Cardiac fibroblast (primary cell): ENCODE measurements at places on chromosomes 3 and 15.

DNA sequence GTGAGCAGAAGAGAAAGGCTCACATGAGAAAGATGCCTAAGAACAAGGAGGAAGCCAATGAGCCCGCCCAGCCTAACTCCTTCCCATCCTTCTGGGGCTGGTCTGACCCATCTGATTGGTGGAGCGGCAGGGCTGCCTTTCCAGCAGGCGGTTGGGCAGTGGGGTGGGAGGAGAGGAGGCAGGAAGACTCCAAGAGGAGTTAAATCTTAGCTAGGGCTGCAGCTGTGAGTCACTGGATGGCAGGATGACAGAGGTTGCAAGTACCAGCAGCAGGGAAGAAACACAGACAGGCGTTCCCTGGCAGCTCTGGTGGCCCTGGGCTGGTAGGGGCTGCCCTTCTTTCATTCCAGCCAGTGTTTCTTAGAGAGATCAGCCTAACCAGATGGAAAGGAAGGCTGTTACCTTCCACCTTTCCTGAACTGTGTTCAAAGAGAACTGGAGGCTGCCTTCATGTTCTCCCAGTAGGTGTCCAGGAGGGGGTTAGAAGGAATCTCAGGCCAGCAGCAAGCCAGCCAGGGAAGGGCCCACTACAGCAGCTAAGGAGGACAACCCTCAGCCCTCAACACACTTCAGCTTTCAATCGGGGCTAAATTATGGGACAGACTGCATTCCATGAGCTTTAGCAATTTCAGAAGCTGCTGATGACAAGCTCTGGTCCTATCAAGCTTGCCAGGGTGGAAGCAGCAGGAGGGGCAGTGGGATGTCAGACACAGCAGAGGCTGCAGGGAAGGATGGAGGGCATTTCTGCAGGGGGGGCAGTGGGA, 50.3 kb downstream of the CHSY1 start:
- peak; percentile 98 for DNase-seq

- DNase-seq = no peak
These were observed 42.5 kb upstream of the SPTSSB start for GRCh38 chr3:161413855-161414210.

GRCh38 chr3:108970561-108970960, 16.9 kb upstream of the GUCA1C start:
- DNase-seq = no peak

- no peak for DNase-seq
These were observed 14.8 kb upstream of the IL1RAP start for GRCh38 chr3:190499122-190499521.

DNA sequence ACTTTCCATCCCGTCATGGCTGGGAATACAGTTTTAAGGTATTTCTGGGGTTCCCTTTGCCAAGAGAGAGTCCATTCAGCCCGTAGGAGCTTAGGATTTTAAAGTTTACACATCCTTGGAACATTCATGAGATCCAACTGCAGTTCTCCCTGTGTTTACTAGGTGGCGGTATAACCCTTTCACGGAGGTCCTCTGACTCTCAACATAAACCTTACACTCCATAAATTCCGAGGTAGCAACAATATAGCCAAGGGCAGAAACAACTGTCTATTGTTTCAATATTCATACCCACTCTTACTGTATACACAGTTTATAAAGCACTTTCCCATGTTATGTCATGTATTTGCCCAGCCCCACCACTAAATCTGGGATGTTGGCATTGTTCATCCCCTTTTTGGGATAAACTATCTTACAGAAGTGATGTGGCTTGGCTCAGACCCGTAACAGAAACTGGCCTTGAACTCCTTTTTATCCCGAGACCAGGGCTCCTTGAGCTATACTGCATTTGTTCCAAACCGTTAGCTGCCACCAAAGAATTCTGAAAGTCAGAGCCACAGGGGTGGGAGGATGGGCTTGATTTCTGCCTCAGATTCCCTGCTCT, 69.2 kb upstream of the COL6A5 start:
- DNase-seq = peak; percentile 79

GRCh38 chr15:63231206-63231605, 41.8 kb downstream of the RAB8B start:
- DNase-seq = no peak
